ENCODE measurements at places on chromosomes 5 and 9.

DNA sequence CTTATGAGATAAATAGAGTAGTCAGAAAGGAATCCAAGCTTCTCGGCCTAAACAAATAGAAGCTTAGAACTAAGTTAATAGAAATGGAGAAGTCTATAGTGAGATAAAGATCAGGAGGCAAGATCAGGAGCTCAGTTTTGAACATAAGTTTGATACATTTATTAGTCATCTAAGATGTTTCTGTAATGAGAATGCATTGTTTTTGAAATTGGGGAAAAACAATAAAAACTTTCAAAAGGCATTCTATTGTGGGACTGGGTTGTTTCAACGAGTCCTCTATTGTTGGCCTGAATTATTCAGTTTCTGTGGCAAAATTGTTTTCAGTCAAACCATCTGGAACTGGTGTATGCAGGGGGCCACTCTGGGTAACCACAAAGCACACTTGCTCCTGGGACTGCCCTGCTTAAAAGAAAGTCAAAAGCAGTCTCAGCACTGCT lies 181.0 kb upstream of the CLINT1 start:
- no peak for DNase-seq

DNA sequence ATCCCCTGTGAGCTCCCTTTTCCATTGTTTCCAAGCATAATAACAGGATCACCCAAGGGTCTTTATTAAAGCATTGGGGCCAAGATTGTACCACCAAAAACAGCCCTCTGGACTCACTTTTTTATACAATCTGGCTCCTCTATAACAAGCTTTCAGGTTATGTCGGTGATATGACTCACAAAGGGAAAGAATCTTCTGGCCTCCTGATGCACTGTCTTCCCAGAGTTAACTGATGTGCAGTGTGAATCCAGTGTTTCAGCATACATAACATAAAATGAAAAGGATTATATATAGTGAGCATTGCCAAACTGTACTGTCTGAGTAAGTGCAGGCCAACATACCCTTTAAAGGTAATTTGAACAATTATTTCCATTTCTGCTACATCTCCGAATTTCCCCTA lies 33.9 kb upstream of the MAN2A1 start:
- DNase-seq, result no peak

GRCh38 chr5:8879248-8879647 lies 666.6 kb downstream of the SEMA5A start:
- no peak for DNase-seq

DNA sequence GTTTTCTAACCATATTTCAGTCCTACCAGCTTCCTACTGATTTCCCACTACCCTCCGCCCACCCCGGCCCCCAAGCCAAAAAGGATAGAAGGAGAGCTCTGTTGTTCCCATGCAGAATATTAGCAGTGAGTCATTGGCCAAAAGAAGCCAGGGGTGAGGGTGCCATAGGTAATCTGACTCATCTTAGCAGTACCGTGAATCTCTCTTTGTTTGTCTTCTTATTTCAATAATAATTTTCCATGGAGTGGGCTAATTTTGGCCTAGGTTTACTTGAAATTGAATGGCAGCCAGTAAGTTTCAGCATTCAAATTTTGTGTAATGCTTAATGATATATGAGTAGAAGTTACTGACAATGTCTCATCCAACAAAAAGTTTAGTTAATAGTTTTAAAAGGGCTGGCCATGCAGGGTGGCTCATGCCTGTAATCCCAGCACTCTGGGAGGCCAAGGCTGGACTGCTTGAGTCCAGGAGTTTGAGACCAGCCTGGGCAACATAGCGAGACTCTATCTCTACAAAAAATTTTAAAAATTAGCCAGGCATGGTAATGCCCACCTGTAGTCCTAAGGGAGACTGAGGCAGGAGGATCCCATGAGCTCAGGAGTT lies 74.2 kb downstream of the C9orf152 start:
- DNase-seq, result no peak

- no peak for DNase-seq
Observed at GRCh38 chr5:199950-200645, 8.8 kb downstream of the LRRC14B start.

DNA sequence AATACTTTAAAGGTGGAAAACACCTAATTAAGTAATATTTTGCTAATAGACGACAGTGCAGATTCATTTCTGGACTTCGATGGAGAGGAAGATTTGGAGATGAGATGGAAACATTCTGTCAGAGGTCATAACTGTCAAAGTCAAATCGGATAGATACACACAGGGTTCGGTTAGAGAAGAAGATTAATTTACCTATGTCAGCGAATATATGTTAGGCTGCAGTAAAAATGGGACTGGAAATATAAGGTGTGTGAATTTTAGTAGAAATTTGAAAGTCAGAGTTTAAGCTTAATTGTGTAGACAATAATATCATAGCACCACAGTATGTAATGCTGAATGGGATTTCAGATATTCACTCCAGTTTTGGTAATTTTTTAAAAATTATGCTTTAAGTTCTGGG lies 1020.3 kb upstream of the ACO1 start:
- no peak for DNase-seq
